Vagina (tissue), 2 donors: ENCODE measurements at places on chromosomes 11 and 22.

- DNase-seq, result no peak
Observed at GRCh38 chr11:115141231-115142114, 362.7 kb downstream of the CADM1 start.

DNA sequence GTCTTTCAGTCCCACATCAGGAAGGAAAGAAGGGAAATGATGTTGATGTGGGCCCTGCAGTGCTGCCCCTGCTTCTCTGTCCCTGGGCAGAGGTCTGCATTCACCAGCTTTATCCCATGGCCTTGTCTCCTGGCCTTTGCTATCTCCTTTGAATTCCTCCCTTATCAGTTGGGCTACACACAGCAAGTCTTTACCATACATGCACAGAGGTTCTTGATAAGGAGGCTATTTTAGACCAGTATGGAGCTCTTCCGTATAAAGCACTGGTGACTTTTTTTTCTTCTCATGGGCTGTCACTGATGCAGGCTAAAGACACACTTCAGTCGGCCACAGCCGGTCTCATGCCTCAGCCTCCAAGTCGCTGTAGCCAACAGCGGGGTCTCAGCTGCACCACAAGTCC lies 20.2 kb downstream of the MYO18B start:
- no peak for DNase-seq

- DNase-seq, result no peak
Observed at GRCh38 chr11:46475051-46475925, 83.7 kb upstream of the CHRM4 start.

- no peak for DNase-seq
Observed at GRCh38 chr11:116357784-116358544, 414.8 kb downstream of the BUD13 start.

GRCh38 chr11:82703796-82704195 lies 29.9 kb downstream of the FAM181B start:
- no peak for DNase-seq

DNA sequence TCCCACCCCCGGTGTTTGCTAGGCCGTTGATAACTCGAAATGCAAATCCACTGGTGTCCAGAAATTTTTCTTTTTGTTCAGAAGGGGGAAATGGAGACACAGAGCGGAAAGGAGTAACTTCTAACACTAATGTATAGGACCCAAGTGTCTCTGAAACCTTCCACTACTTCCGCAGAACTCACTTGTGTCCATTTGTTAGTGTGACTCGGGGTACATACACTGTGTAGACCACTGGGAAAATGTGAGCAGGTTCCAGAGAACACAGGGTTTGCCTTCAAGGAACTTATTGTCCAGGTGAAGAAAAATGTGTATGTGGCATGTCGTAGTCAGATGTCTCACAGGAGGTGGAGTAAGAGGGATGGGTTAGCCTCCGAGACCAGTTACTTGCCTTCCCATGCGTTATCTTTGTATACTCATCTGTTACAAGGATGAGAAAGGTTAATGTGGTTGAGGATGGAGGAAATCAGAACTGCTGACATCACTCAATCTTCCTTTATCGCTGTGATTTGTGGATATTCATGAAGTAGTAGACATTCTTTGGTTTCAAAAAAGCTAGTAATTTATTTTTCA lies 857 bp downstream of the ARCN1 start:
- no peak for DNase-seq

GRCh38 chr11:79896258-79896657 lies 455.4 kb upstream of the TENM4 start:
- no peak for DNase-seq

GRCh38 chr22:44689173-44689572 lies 12.8 kb upstream of the PRR5 start:
- DNase-seq, result no peak

DNA sequence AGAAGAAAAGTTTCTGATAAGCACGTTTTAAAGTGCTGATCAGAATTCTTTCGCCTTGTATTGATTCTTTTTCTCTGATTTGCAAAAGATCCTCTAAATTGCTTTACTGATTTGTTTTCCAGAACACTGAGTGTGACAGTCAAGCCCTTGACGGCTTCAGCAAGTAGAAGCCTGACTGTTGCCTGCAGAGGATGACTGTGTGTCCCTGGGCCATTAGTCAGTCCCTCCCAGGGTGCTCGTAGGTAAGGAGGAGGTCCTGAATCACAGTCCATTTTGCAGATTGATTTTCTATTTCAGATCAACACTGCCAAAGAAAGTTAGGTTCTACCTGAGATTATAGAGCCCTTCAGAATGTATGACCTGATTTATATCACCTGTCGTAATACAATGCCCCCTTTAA lies 38.6 kb upstream of the POGLUT3 start:
- DNase-seq, result peak; percentile 40

DNA sequence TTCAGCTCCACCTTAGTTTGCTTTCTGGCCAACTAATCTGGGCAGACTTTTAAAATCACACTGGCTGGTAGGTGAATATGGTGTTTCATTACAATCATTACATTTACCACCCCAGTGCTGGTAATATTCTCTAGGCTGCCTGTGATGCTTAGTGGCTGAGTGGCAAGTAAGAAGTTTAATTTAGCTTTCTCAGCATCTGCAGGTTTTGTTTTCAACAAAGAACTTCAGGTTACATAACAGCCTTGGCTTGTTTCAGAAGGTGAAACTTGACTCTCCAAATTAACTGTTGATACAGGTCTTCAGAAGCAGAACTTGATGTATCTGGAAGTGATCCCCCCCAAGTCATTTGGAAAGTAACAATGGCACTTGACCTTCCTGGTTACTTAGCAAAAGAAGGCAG lies 423.3 kb upstream of the CCDC90B start:
- DNase-seq, result no peak

DNA sequence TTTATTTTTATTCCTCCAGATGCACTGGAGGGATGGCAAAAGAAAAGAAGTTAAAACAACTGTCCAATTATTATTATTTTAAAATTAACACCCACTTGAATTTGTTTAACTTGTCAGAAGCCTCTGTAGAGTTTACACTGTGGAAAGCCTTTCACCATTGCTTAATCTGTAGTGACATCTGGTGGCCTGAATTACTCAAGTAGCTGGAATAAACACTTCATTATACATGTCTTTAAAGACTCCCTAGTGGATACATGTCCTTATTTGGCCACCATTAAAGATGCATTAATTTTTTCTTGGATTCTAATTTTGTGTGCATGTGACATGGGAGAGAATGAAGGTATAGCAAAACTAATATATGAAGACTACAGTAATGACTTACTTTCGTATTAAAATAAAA lies 1496.5 kb downstream of the FAM181B start:
- DNase-seq, result no peak

- no peak for DNase-seq
Observed at GRCh38 chr11:35111161-35112055, 27.6 kb upstream of the CD44 start.

GRCh38 chr22:26865021-26865420 lies 207.6 kb downstream of the MIAT start:
- no peak for DNase-seq

DNA sequence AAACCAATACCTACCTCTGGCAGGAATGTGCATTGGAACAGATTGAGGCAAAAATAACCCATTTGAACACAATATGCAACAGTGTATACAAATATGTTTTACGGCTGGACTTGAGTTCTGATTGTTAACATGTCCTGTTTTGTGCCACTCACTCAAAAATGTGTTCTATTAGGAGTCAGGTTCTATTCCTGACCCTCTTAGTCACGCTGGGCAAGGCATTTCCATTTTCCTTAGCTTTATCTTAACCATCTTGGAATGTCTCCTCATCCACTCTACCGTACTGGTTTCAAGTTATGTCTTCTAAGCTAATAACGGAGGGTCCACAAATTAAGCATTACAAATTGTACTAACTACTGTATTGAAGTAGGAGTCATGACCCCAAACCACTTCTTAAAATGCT lies 78.6 kb downstream of the MAML2 start:
- no peak for DNase-seq

GRCh38 chr22:36455571-36456463 lies 25.6 kb downstream of the TXN2 start:
- DNase-seq, result no peak

DNA sequence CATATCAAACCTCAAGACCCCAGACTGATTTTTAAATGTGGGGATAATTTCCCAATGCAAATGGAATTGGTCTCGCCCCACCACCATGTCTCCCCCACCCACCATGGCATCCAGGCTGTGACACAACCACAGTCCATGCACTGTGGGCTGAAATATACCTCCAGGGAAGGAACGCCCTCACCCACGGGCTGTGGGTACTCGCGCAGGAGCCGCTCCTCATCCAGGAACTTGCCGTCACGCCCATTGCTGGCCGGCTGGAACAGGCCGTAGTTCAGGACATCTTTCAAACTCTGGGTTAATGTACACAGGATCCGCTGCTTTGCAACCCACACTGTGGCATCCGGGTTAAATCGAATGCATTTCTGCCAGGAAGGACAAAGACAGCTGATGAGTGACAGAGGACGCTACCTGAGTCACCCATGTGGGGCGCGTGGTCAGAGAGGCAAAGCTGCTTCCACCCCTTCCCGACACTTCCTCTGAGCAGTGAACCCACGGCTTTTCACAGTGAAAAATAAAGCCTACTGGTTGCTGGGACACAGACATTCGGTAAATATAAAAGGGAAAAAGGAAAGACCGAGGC lies 133.6 kb downstream of the SHANK2 start:
- no peak for DNase-seq

- DNase-seq, result no peak
Observed at GRCh38 chr22:31917227-31917921, 27.0 kb upstream of the YWHAH start.

GRCh38 chr11:99327527-99327926 lies 306.8 kb downstream of the CNTN5 start:
- DNase-seq, result no peak

GRCh38 chr22:39171623-39172264 lies 19.3 kb upstream of the CBX7 start:
- DNase-seq, result no peak
